ENCODE measurements at places on chromosomes 11 and 22. TPM values are rescaled to one million over a fixed set of nuclear protein-coding genes. Genes with fewer than 3 reads are reported as not detected.

Gene POTEH
- polyA plus RNA-seq, result not detected

Gene FOLR2
- 14.8 TPM for polyA plus RNA-seq

Gene TXNRD2
- 35.1 TPM for polyA plus RNA-seq

Gene CYP2R1
- polyA plus RNA-seq, result 32.0 TPM

Gene SCN4B
- 1.2 TPM for polyA plus RNA-seq

Gene NEU3
- 5.6 TPM for polyA plus RNA-seq

Gene BAIAP2L2
- 4.0 TPM for polyA plus RNA-seq

Gene NDUFS8
- 187 TPM for polyA plus RNA-seq

Gene TRPM5
- polyA plus RNA-seq, result 0.61 TPM

Gene KRTAP5-1
- not detected for polyA plus RNA-seq

Gene PRR33
- 0.03 TPM for polyA plus RNA-seq

Gene VPS37C
- polyA plus RNA-seq, result 13.8 TPM

Gene TRIM49
- not detected for polyA plus RNA-seq

Gene TUB
- polyA plus RNA-seq, result 0.83 TPM

Gene TRIM51
- not detected for polyA plus RNA-seq

Gene SMIM35
- not detected for polyA plus RNA-seq

Gene OR2AT4
- not detected for polyA plus RNA-seq

Gene MUC5B
- polyA plus RNA-seq, result under 0.01 TPM

Gene HEPN1
- polyA plus RNA-seq, result not detected

Gene MAPK8IP1
- 8.3 TPM for polyA plus RNA-seq

Gene CCDC116
- polyA plus RNA-seq, result not detected

Gene PGAP2
- 8.7 TPM for polyA plus RNA-seq

All from stomach (tissue), 19 donors.